ENCODE measurements at places on chromosomes 6 and 20.

DNA sequence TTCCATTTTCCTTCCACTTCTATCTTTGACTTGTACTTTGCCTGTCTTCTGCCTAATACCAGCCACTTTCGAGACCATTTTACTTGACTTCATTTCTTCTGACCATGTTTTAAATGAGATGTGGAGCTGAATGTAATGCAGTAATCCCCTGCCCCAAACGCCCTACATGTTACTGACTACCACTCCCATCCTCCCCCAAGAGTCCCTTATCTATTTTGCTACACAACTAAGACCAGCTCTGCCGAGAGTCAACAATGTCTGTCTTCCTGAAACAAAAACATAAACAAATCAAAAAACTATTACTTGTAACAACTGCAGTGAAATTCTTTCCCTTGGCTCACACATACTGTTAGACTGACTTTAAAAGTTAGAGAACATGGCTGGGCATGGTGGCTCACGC lies 27.1 kb upstream of the KIAA1586 start:
- DNase-seq = no peak

- peak; percentile 27 for DNase-seq
Observed at GRCh38 chr6:139679516-139680179, 305.2 kb upstream of the CITED2 start.

- no peak for DNase-seq
Observed at GRCh38 chr6:147970970-147971369, 371.7 kb upstream of the SASH1 start.

GRCh38 chr6:118719351-118720124 lies 68.1 kb upstream of the CEP85L start:
- no peak for DNase-seq

DNA sequence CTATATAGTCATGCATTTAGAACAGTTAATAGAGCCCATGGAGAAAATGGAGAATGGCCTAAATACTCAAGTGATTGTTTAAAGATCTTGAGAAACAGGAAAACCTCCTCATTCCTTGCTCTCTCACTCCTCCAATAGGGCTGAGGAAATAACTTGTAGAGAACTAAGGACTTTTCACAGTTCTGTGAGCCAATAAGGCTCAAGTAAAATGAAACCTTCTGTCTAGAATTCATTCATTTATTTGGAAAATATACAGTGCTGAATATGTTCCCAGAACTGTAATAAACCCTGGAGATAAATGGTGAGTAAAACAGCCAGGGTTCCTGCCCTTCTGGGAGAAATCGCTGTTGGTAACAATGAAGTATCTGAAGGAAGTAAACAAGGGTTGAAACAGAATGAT lies 35.3 kb downstream of the ELOVL2 start:
- DNase-seq = no peak

DNA sequence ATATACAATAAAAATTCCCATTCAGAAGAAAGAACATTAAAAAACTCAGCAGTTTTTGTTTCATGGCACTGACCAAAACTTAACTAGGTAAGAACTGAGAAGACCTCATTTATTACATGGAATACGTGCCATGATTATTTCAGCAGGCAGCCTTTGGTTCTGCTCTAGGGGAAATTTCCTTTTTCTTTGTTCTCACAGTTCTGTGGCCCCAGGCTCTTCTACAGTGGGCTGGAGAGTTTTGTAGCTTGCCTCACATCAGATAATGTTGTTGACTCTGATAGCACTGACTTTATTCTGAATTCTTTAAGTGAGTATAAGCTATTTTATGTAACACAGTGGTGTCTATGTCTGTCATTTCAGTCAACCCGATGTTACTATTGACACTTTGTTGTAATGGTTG lies 844.3 kb downstream of the TBC1D32 start:
- DNase-seq = no peak

GRCh38 chr6:32126880-32127279 lies 1.2 kb downstream of the ATF6B start:
- no peak for DNase-seq

DNA sequence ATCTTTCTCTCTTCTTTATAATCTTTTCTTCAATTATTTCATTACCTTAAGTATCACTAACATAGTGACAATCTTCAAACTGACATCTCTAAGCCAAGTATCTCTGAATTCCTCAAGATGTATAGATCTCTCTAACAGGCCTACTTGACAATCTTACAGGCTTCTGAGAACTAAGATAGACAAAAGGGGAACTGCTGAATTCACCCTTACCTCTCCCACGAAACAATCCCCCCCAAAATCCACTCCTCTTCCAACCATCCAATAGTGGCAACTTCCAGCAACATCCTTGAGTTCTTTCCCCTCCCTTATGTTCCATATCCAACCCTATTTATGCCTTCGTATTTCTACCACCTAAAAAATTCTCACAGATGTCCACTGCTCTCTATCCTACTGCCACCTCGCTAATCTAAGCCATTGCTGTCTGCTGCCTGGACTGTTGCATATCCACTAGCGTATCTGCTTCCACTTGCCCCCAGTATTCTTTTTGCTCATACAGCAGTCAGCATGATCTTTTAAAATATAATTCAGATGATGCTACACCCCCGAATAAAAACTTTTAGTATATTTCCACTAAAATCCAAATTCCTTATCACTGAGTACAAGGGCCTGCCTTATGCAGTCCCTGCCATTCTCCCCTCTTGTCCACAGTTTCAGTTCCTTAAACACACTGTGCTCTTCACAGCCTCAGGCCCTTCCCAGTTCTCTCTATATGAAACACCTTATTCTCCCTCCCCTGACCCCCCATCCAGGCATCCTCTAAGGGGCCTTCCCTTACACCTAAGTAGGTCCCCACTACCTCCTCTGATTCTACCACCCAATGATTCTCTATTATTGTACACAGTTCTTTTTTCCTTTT lies 8.0 kb downstream of the REPS1 start:
- no peak for DNase-seq

DNA sequence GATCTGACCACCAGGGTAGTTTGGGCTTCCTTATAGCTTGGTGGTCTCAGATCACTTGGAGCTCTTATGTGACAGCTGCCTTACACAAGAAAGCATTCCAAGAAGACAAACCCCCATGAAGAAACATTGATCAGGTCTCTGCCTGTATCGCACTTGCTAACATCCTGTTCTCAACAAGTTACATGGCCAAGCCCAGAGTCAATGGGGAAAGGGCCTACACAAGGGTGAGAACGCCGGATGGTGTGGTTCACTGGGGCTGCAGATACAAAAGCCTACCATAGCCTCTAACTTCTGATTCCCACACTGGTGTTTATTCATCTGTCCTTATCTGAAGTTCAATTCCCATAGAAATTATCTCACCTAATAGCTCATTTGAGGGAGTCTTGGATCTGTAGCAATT lies 235.5 kb downstream of the SYNDIG1 start:
- DNase-seq = no peak

- DNase-seq = no peak
Observed at GRCh38 chr20:22453244-22454080, 130.9 kb downstream of the FOXA2 start.

- DNase-seq = no peak
Observed at GRCh38 chr20:41169791-41170351, 32.5 kb downstream of the PLCG1 start.

- DNase-seq = no peak
Observed at GRCh38 chr6:131646249-131646670, 9.2 kb downstream of the ENPP3 start.

- no peak for DNase-seq
Observed at GRCh38 chr6:38264605-38265004, 375.1 kb downstream of the BTBD9 start.

DNA sequence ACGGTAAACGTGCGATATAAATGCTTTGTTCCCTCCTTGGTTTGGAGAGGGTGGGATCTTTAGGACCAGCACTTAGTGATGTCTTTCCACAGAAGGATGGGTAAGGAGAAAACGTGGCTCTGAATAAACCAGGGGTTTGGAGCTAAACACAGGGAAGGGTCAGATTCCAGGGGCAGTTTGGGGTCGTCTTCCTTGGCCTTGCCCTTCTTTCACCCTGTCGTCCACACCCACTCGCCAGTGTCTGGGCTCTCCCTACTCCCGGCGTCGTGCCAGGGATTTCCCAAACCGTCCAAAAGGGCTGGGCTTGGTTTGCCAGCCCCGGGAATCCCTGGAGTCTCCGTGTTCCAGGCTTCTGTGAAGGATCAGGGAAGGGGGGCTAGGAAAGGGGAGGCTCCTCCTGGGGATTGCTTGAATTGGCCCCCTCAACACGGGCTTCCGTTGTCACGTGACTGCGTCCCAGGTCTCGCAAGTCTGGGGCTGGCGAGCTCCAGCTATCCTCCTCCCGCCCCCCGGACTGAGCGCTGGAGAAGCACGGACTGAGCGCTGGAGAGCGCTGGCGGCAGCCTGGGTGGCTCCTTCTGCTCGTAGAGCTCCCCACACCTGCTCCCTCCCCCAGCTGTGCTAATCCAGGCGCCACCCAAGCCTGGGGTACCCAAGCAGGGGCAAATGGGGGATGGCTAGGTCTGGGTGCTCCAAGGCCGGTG lies 9.4 kb upstream of the ARMC12 start:
- no peak for DNase-seq

DNA sequence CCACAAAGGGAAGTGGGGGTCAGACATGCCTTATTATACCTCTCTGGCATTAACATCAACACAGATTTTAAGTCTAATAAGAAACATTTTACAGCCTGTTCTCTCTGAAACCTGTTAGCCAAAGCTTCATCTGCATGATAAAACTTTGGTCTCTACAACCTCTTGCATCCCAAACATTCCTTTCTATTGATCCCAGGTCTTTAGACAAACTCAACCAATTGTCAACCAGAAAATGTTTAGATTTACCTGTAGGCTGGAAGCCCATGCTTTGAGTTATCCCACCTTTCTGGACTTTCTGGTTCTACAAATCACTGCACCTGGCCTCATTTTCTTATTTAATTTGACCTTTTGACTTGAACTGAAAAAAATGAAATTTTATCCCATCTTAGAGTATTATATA lies 20.8 kb downstream of the MCM8 start:
- DNase-seq = no peak

- DNase-seq = no peak
Observed at GRCh38 chr6:21149470-21149869, 444.1 kb upstream of the SOX4 start.

DNA sequence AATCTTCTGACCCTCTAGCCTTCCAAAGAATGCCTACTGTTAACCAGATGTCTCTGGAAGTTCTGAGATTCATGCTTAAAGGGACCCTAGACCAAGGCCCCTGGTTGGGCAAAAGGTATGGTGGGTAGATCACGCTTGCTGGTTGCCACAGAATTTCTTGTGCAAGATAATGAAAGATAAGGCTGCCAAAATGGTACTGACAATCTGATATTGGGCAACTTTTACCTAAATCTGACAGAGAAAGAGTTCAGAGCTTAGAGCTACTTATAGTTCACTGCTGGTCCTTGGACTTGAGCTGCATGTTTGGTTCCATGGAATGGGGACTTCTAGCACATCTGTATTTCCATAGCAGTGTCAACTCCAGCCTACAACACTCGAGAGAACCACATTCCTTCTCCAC lies 12.0 kb downstream of the DEFB114 start:
- no peak for DNase-seq

GRCh38 chr6:85771925-85772430 lies 129.3 kb upstream of the SYNCRIP start:
- no peak for DNase-seq

DNA sequence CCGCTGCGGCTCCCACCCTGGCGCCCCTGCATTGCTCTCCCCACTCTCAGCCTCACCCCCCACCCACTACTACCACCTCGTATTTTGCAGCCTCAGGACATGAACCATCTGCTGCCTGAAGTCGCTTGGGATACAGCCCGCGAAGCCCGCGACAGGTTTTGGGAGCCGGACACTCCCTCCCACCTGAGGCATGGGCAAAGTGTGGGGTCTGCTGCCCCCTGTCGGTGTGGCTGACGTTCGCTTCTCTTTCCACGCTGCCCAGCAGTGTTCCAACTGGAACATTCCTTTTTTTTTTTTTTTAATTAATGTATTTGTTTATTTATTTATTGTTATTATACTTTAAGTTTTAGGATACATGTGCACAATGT lies 15.3 kb upstream of the LPA start:
- no peak for DNase-seq

- peak; percentile 27 for DNase-seq
Observed at GRCh38 chr20:3000852-3001523, 42.4 kb upstream of the GNRH2 start.

- DNase-seq = no peak
Observed at GRCh38 chr6:169904051-169904922, 152.9 kb downstream of the ERMARD start.

DNA sequence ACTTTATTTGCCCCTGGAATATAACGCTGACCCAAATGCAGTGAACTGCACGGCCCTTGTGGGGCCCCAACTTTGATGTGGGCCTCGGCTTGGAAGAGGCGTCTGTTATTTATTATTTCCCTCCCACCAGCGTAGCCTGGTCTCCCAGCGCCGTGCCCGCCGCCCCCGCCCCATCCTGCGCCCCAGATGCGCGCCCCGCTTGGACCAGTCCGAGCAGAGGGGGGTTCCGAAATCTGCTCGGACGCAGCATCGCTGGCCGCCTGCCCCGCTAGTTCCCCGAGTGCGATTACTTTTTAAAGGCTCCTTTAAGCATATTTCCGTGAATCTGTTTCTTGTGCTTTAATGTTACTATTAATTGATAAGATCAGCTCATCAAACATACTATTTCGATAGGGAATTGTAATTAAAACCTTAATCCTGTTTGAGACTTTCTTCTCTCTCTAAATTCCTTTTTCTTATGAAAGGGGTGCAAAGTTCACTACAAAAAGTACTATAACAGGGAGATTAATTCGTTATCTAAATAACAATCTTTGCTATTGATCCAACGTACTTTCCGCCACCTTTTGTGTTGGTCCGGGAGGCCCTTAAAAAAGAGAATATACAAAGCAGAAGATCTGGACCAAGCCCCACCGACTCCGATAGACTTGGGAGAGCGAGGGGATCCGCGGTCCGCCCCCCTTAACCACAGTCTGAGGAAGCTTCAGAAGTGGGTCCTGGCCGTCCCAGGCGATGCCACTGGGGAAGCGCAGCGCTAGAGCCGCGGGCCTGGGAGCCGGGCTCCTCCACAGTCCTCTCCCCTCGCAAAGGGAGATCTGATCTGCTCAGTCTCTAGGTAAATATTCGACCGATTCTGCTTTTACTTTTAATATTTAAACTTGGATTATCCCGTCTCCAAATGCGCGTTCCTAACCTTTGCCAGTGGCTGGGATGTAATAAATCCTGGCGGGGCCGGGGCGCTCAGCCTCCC lies 10.2 kb downstream of the POU3F2 start:
- DNase-seq = no peak

DNA sequence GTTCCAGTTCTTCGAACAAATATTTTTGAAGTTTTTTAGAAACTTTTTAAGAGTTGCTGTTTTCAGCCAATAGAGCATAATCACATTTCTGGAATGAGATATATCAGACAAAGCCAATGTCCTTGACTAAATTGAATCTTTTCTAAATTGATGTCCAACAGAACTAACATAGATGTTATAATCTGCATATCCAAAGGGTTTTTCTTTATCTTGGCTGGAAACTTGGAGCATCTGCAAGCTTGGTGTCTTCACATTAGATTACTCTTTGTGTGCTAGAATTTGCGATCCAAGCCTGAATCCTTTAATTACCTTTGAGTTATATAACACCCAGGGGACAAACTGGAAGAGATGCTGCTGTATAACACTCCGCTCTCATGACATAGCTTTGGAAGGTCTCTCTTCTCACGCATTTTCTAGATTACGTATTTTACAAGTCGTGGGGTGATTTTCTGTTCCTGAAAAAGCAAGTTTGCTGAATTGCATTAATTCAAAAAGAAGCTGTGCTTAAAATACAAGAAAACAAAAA lies 64.4 kb upstream of the FUCA2 start:
- DNase-seq = no peak
